Glutamatergic neuron (in vitro differentiated cells): ENCODE measurements at places on chromosomes 4 and X.

DNA sequence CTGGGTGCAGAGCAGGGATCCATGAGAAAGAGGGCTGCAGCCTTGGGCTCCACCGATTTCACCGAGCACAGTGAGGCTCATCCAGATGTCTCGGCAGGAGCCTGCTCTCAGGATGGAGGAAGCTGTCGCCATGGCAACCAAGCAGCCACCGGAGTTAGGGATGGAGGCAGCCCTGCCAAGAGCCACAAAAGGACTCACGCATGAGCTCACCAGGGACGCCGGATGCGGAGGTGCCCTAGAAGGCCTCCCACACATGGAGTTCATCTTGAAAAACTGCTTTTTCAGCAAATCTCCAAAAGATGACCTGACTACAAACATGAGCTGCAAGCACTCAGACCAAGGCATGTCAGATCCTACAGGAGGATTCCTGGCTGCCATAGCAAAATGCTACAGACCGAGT, 90.7 kb downstream of the WFS1 start:
- DNase-seq = peak; percentile 83

GRCh38 chr4:86970447-86971354, 35.9 kb downstream of the AFF1 start:
- DNase-seq = no peak

GRCh38 chrX:40465735-40466551, 114.8 kb upstream of the ATP6AP2 start:
- no peak for DNase-seq

- no peak for DNase-seq
Measured at GRCh38 chr4:102730968-102731533, 29.7 kb downstream of the MANBA start.

DNA sequence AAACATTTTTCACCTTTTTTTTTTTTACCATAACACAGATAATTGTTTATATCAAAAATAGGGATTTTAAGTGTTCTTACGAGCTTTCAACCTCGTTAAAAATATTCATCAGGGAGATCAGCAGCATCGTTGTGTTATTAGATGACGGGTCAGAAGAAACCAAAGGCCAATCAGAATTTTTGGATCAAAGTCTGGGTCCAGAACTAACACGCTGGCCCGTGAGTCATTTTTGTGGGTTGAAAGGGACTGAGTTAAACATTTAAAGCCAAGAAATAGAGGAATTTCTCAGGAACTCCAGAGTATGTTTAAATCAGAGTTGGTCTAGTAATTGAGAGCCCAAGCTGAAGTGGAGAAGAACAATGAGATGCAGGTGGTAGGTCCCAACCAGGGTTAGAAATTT, 170.8 kb downstream of the TLL1 start:
- DNase-seq = no peak

DNA sequence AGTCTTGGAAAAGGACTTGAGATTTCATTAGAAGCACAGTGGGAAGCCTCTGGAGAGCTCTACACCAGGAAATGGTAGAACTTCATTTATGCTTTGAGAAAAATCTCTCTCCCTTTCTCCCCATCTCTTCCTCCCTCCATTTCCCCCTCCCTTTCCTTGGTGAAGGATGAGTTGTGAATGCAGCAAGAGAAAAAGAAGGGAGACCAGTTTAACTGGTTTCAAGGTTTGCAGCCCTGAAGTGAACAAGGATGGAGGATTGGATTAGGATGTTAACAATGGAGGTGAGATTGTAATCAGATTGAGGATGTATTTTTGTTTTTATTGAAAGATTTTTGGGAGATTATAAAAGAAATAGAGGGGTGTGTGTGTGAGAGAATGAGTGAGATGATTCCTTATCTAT, 99.5 kb downstream of the ANK2 start:
- DNase-seq = no peak
